ENCODE measurements at places on chromosomes 6 and 20. TPM values are rescaled to one million over a fixed set of nuclear protein-coding genes. Genes with fewer than 3 reads are reported as not detected.

- DNase-seq, result no peak
These were observed 217.1 kb downstream of the PRL start for GRCh38 chr6:22079783-22080182.

DNA sequence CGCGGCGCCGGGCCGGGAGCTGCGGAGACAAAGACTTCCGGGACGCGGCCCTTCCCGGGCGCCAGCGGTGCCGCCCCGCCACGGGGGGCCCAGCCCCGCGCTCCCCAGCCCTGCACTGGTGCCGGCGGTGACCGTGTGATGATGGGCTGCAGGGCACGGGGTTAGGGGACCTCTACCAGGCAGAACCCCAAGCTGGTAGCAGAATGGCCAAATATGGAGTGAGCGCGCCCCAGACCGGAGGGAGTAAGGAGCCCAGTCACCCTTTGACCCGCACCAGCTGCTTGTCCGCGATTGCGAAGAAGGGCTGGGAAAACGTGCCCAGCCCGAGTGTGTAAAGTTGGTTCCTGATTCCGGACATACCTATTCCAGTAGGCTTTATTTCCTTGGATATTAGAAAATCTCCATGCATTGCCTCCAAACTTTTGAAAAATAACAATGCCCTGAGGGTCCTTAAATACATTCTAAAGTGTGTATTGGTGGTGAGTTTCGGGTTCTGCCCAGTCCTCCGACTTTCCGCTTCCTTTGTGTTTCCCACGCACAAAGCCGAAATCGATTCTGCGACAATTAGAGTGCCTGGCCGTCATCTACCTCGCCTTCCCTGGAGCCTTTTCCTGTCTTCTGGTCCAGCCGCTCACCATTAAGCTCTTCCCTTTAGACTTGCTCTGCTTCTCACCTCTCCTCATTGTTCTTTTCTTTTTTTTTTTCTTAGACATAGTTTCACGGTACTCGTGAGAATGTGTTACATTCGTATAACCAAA is 1.1 kb downstream of the ABRACL start:
- DNase-seq, result peak; percentile 41

DNA sequence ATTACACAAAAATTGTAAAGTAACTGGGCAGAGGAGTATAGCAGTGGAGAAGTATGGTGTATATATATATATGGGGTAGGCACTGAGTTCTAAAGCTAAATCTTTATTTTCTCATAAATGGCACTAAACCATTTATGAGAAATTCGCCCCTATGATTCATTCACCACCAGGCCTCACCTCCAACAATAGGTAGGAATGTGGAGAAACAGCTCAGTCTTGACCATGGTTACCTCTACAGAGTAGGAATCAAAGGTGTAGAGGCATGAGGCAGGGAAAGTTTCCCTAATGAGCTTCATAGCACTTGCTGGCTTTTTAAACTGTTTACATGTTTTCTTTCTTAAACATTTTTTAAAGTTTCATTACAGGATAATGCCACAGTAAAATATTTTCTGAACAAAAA is 36.9 kb upstream of the SUMO4 start:
- no peak for DNase-seq

- no peak for DNase-seq
These were observed 83.3 kb upstream of the DUSP22 start for GRCh38 chr6:208938-209337.

DNA sequence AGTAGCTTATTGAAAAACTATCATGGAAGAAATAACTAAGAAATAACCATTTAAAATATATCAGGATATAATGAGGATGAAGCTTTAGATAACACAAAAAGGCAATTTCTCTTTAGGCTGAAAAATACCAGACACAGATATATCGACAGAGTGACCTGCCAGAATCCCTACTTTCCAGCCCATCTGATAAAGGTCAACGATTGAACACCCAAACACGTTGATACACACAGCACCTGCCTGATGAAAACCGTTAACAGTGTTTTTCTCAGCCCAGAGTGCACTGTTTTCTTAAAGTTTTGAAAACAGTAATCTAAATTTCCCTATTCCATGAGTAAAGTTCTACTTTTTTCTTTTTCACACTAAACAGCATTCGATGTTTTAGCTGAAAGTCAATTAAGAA is 143.1 kb upstream of the ESR1 start:
- no peak for DNase-seq

GRCh38 chr6:44162876-44163625 is 4.4 kb downstream of the CAPN11 start:
- DNase-seq, result no peak

GRCh38 chr6:13923527-13924145 is 1.1 kb upstream of the RNF182 start:
- DNase-seq, result no peak

- no peak for DNase-seq
These were observed 339.4 kb downstream of the CD83 start for GRCh38 chr6:14456941-14457340.

DNA sequence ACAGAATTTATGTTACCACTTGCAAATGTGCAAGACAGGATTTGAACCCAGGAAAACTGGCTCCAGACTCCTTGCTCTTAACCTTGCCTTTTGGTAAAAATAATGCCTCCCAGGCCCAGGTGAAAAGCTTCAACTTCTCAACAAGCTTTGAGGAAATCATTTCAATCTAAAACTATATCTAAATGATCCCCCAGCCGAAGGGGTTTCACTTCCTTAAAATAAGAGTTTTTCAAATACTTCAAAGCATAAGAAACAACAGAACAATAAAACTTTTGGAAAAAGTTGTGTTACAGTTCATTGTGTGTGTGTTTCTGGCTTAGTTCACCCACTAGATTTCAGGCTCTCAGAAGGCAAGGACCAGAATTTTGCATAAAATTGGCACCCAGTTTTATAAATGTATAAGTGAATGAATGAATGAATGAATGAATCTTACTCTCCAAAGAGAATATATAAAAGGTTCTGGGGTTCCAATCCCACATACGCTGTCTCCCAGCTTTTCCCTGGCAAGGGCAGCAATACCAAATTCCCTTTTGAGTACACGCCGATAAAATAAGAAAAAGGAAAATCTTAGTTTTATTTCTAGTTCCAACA is 5.4 kb downstream of the OR2H2 start:
- DNase-seq, result no peak

- no peak for DNase-seq
These were observed 669.4 kb downstream of the DHX35 start for GRCh38 chr20:39631557-39631956.

DNA sequence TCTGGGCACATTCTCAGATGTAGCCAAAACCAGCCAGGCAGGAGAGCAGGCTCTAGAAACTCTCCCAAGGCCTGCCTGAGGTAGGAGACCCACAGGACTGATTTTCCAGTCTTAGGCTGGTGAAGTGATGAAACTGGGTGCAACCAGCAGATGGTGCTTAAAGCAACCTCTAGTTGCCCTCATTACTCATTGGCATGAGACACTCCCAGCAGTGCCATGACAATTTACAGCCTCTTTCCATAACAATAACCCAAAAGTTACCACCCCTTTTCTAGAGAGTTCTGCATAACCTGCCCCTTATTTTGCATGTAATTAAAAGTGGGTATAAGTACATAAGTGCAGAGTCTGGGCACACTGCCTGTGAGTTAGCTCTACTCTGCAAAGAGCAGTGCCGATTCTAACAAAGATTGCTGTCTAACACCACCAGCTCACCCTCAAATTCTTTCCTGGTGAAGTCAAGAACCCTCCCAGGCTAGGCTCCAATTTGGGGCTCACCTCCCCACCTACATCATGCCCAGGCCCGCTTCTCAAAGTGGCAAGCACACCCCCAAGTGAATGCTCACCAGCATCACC is 14.4 kb upstream of the GPR6 start:
- no peak for DNase-seq

- no peak for DNase-seq
These were observed 94.5 kb downstream of the PKHD1 start for GRCh38 chr6:51992876-51993275.

DNA sequence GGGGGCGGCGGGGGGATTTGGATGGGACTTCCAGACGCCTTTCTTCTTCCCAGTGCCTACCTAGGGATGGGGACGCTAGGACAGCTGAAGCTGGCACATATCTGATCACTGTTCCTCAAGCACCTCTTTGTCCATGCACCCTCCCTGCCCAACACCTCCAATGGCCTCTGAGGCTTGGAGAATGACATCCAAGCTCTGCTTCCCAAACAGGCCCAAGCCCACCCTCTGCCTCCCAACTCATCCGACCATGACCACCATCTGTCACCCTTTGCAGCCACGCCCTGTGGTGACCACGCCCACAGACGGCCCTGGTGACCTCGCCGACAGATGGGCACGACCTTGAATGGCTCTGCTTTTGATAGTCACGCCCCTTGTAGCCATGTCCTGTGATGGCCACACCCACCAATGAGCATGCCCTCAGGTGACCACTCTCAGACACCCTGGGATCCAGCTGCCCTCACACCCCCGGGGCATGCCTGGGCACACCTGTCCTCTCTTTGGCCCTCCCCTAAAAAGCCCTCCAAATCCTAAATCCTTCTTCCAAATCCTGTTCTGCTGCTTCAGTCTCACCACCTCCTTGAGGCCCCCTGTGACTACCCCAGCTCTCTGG is 51.0 kb downstream of the SSR1 start:
- DNase-seq, result no peak

- DNase-seq, result no peak
These were observed 18.2 kb downstream of the LINC00237 start for GRCh38 chr20:21087862-21088540.

DNA sequence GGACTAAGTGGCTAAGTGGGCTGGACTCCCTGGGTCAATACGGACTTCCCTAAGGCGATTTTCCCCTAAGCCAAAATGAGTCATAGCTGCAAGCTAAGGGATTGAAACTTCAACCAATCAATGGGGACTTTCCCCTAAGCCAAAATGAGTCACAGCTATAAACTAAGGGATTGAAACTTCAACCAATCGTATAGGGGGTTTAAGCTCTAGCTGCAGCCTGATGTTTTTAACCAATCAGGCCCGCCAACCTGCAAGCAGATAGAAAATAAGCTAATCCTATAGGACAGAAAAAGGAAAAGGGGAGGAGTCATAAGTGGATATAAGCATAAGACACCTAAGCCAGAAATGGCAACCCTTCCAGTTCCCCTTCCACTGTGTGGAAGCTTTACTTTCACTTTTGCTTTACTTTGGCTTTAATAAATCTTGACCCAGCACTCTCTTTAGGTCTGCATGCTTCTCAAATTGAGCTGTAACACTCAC is 655.0 kb upstream of the HS3ST5 start:
- DNase-seq, result no peak

- DNase-seq, result no peak
These were observed 8.1 kb upstream of the AKIRIN2 start for GRCh38 chr6:87710090-87710489.

DNA sequence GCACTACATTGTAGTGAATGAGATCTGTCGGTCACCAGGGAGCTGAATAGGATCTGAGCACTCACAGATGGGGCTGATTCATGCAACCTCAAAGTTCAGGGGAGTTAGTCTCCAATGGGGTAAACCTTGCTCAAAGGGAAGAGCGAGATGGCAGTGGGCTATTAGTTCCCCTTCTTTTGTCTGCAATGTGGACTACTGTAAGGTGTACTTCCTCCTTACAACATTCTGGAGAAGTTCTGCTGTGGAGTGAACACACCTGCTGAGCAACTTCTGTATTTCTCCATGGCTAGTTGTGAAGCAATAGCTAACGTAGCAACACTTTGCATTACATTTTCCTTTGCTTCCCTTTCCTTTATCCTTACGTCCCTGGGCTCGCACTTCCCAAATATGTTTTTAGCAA is 134.3 kb upstream of the B3GAT2 start:
- DNase-seq, result no peak

DNA sequence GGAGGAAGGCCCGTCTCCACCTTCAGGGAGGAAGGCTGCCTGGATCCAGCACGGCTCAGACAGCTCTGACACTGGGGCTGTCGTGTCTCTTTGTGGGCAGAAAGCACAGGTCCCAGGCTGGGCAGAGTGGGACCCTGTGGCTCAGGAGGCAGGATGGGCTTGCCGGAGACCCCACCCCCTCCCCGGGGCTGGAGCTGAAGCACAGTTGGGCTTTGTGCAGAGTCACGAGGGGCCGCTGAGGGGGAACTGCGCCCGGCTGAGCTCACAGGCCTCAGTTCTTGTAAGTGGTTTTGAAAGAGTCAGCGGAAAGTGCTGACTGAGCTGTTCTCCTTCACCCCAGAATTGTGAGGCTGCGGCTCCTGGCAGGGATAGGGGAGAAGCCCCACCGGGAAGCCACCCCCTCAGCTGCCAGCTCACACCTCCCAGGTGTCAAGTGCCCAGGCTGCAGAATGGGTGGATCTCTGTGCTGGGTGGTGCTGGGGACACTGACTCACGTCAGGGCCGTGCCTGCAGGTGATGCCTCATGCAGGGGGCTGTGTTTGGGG is 145.5 kb upstream of the RNF24 start:
- no peak for DNase-seq

GRCh38 chr6:72420409-72420808 is 201.5 kb upstream of the KCNQ5 start:
- DNase-seq, result no peak

DNA sequence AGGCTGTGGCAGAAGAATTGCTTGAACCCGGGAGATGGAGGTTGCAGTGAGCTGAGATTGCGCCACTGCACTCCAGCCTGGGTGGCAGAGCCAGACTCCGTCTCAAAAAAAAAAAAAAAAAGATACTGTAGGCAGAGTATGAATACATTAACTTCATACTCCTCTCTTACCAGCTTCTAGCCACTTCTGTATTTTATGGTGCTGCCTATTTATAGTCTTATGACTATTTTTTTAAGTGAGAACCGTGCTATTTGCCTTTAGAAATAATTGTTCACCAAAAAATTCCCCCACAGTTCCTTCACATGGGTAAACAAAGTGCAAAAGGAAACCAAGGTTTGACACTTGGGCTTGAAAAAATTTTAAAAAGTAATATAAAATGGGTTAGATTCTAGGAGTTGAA is 1.5 kb upstream of the SNRNP48 start:
- no peak for DNase-seq

- DNase-seq, result no peak
These were observed 15.9 kb upstream of the FYN start for GRCh38 chr6:111888928-111889695.

DNA sequence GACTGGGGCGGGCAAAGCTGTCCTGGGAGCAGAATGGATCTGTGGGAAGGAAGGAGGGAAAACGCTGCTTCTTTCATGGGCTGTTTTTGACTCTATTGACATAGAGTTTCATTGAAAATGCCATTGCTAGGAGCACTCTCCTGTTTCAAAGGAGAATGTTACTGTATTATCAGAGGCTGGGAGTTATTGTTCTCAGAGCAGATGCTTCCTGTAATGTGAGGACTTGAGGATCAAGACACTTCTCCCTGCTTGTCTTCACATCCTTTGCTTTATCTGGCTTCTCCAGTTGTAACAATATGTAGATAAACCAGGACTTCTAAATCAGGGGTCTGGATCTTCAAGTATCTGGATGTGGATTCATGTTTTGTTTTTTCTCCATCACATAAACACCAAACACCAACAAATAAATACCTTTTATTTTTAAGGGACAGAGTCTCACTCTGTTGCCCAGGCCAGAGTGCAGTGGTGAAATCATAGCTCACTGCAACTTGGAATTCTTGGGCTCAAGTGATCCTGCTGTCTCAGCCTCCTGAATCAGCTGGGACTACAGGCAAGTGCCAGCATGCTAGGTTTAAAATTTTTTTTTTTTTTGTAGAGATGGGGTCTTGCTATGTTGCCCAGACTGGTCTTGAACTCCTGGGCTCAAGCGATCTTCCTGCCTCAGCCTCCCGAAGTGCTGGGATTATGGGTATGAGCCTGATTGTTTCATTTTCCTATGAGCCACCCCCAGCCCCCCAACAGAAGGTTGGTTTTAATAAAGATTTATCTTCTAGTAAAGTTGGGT is 3.9 kb downstream of the CD109 start:
- no peak for DNase-seq

Gene GLP1R
- total RNA-seq, result not detected

Gene KCNS1
- 0.47 TPM for total RNA-seq

Gene TGM3
- total RNA-seq, result not detected

All from omental fat pad (tissue), 4 donors.